Panc1 (cell line): ENCODE measurements at places on chromosomes 1 and 21. TPM values are rescaled to one million over a fixed set of nuclear protein-coding genes. Genes with fewer than 3 reads are reported as not detected.

Gene FOXD3
- total RNA-seq, result 0.80 TPM

Gene SLAMF1
- total RNA-seq, result not detected

Gene CELF3
- total RNA-seq, result not detected

Gene VN1R5
- total RNA-seq, result not detected

Gene WNT2B
- 1.6 TPM for total RNA-seq

Gene SCCPDH
- total RNA-seq, result 40.2 TPM
